Anterior cingulate cortex (tissue), 58 donors: ENCODE measurements at places on chromosomes 7 and 10.

DNA sequence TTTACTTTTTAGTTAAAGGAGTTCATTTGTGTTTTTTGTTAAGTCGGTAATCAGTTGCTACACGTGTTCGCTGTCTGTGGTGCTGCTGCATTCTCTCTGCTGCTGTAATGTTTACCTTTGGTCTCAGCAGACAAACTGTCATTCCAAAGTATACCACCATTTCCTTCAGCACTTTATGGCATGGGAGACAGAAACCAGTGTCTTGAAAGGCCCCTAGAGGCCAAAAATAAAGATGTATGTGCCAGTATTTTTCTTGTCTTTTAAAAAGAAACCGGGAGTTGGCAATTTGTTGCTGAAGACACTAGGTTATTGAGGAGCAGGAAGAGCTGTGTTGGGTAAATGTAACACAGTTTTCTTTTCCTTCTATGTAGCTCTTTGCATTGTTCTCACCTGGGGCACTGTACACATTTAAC, 24.1 kb downstream of the ZNF92 start:
- DNase-seq = no peak

DNA sequence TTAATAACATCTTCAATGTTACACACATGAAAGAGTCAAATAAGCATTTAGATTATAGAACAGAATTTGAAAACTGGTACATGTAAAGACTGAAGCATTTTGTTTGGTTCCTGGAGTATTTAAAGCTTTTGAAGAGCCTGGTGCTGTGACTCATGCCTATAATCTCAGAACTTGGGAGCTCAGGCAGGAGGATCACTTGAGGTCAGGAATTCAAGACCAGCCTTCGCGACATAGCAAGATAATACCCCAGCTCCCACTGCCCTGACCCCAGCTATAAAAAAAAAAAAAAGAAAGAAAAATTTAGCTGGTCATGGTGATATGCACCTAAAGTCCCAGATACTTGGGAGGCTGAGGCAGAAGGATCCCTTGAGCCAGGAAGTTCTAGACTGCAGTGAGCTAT, 87.8 kb downstream of the HDAC9 start:
- DNase-seq = no peak

DNA sequence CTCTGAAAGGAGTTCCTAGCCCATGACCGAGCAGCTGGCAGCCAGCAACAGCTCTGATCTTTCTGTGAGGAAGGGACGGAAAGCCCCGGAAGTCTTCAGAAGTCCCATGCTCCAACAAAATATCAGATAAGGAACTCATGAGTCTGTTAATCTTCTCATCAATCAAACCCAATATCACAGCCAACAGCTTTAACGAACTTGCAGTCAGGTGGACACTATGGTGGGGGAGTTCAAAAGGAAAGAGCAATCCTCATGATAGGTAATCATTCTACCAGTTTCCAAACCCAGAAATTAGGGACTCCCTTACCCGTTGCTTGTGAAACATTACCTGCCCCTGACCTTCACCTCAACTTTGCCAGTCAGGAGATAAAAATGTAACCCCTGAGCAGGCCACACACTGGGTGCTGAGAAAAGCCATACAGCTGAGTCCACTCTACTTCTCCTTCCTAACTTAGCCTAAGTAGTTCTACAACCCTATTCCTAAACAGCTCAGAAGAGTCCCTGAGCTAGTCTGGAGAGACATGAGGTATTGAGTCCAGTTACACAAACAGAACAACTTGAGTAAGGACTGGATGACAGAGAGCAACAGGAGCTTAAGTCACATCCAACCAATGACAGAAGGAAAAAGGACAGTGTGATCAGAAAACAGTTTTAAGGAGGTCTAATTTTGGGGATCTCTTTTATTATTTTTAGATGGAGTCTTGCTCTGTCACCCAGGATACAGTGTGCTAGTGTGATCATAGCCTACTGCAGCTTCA, 2.2 kb downstream of the NDST2 start:
- DNase-seq = no peak

DNA sequence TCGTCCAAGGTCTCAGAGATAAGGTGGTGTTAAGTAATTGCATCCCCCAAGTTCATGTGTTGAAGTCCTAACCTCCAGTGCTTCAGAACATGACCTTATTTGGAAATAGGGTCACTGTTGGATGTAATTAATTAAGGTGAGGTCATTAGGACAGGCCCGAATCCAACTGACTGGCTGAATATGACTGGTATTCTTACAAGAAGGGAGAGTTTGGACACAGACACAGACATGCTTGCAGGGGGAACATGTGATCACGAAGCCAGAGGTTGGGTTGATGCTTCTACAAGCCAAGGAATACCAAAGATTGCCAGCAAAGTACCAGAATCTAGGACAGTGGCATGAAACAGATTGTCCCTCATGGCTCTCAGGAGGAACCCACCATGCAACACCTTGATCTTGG, 173.5 kb upstream of the LYZL2 start:
- DNase-seq = no peak

GRCh38 chr7:26188206-26188956, 12.2 kb downstream of the HNRNPA2B1 start:
- DNase-seq = no peak

DNA sequence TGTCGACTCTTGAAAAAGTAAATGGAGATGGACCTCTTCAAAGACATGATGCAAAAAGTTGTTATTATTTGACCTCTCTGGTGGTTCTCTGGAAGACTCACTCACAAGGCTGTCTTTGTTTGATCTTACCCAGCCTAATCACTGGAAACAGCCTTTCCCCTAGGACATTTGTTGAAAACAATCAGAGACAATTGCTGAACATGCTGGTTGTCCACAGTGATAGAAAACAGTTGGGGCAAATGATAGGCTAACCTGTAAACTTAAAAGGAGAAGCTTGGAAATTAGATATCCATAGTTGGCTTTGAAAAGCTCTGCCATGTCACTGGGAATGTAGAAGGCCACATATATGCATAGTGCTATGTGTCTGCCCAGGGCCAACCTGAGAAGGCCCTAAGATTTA, 22.9 kb upstream of the TES start:
- no peak for DNase-seq

- peak; percentile 73 for DNase-seq
These were observed 3.4 kb downstream of the LRRC27 start for GRCh38 chr10:132335189-132336063.

DNA sequence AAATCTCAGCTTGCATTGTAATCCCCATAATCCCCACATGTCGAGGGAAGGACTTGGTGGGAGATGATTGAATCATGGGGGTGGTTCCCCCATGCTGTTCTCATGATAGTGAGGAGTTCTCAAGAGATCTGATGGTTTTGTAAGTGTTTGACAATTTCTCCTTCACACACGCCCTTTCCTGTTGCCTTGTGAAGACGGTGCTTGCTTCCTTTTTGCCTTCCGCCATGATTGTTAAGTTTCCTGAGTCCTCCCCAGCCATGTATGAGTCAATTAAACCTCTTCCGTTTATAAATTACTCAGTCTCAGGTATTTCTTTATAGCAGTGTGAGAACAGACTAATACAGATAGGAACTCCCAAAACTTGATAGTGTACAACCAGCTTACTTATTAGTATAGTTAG, 98.6 kb downstream of the CREM start:
- no peak for DNase-seq

- DNase-seq = no peak
These were observed 340.1 kb upstream of the MGMT start for GRCh38 chr10:129126982-129127381.

DNA sequence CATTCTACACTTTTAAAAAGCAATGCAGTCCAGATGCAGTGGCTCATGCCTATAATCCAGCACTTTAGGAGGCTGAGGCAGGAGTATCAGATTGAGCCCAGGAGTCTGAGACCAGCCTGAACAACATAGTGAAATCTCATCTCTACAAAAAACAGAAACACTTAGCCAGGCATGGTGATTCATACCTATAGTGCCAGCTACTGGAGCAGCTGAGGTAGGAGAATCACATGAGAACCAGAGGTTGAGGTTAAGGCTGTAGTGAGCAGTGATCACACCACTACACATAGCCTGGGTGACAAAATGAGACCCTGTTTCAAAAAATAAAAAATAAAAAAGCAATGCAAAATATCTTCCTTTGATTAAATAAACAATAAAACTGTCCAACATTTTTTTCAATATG, 205.2 kb downstream of the GRM8 start:
- no peak for DNase-seq

- no peak for DNase-seq
These were observed 156.7 kb upstream of the BET1 start for GRCh38 chr7:94160719-94161435.

DNA sequence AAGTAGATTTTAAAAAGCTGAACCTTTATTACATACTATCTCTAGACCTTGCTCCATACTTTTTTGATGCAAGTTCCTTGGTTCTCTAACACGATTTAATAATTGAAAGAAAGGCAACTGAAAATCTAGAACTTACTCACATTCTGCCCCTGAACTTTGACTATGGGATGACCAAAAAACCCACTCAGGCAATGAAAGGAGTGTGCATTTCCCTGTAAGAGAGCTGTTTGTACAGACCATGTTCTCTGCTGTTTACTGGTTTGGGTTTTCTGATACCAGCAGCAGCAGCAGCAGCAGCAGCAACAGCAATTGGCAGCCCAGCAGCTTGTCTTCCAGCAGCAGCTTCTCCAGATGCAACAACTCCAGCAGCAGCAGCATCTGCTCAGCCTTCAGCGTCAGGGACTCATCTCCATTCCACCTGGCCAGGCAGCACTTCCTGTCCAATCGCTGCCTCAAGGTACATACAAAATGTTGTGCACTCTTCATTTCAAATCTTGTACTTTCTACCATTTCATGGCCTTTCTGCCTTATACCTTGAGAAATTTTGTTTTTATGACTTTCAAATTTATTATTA, 216.7 kb downstream of the FOXP2 start:
- no peak for DNase-seq

DNA sequence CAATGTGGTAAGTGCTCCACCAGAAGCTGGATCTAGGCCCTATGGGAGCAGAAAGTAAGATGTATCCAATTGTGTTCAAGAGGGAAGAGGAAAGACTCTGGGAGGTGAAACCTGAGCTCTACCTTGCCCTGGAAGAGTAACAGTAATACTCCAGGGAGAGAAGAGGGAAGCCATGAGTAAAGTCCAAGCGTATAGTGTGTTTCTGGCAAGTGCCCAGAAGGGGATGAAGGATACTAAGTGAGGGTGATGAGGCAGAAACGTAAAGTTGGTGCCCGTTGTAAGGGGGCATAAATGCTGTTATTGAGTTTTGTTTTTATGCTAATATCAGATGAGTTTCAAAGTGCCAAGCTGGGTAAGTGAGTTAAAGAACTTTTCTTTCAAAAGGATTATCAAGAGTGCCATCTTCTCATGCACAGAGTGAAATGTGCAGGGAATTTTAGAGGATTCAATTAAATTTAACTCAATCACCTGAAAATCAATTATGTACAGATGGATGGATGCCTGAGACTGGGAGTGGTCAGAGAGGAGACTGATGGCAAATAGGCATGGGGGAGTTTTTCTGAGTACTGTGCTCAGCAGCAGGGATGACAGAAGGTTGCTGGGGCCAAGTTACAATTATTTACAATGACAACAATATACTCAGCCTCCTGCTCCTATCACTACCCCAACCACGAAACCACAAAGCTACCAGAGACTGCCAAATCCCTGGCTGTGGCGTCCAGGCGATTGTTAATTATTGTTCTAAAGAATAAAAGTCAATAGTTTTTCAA, 123.3 kb upstream of the LAMB4 start:
- DNase-seq = no peak
